ENCODE measurements at places on chromosomes 2 and 18. TPM values are rescaled to one million over a fixed set of nuclear protein-coding genes. Genes with fewer than 3 reads are reported as not detected.

ATIC gene
- polyA plus RNA-seq, result 91.8 TPM

MLPH gene
- 5.0 TPM for polyA plus RNA-seq

GPATCH11 gene
- 12.4 TPM for polyA plus RNA-seq

AQP12B gene
- polyA plus RNA-seq, result not detected

MTX2 gene
- 64.0 TPM for polyA plus RNA-seq

TFPI gene
- polyA plus RNA-seq, result 203 TPM

VWC2L gene
- 0.06 TPM for polyA plus RNA-seq

KLHL14 gene
- polyA plus RNA-seq, result 1.1 TPM

LYPD1 gene
- polyA plus RNA-seq, result 0.46 TPM

STARD7 gene
- 106 TPM for polyA plus RNA-seq

LCT gene
- 0.23 TPM for polyA plus RNA-seq

ZNF2 gene
- 9.1 TPM for polyA plus RNA-seq

SRD5A2 gene
- 0.05 TPM for polyA plus RNA-seq

DNAJC5G gene
- 0.14 TPM for polyA plus RNA-seq

UGT1A3 gene
- polyA plus RNA-seq, result not detected

ARHGAP28 gene
- 225 TPM for polyA plus RNA-seq

SLC9A2 gene
- polyA plus RNA-seq, result 0.21 TPM

FABP1 gene
- polyA plus RNA-seq, result 0.22 TPM

PKDCC gene
- 97.6 TPM for polyA plus RNA-seq

ST6GAL2 gene
- 1.8 TPM for polyA plus RNA-seq

LDLRAD4 gene
- polyA plus RNA-seq, result 14.2 TPM

RGPD4 gene
- not detected for polyA plus RNA-seq

NEB gene
- 5.7 TPM for polyA plus RNA-seq

CFLAR gene
- polyA plus RNA-seq, result 94.8 TPM

CCL20 gene
- polyA plus RNA-seq, result 0.52 TPM

MEIS1 gene
- polyA plus RNA-seq, result 167 TPM

FAP gene
- 51.6 TPM for polyA plus RNA-seq

CCDC150 gene
- 9.9 TPM for polyA plus RNA-seq

Data from right lung (tissue), 10 donors.